Activated naive CD8-positive, alpha-beta T cell treated with anti-CD3 and anti-CD28 coated beads, Interleukin-2, amount 50 U/mL, for 16 hours (primary cell): ENCODE measurements at places on chromosomes 3 and 15.

DNA sequence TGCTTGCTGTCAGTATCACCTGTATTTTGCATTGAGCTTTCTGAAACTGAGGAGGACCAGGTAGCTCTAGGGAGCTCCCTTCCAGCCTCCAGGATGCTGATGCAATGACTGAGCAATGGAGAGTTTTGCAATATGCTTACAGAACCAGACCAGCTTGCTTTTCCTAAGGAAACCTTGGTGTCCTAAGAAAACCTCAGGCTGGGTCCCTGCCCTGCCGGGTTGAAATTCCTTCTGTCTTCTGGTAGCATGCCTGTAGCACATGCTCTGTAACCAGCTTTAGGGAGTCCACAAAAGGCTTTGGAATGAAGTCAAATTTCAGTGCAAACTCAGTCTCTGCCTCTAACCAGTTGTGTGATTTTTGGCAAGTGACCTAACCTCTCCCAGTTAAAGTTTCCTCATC is 65.8 kb upstream of the GSK3B start:
- no peak for DNase-seq

GRCh38 chr3:62318365-62318751 is 55.0 kb downstream of the FEZF2 start:
- no peak for DNase-seq

GRCh38 chr15:99343208-99343607 is 91.9 kb downstream of the LRRC28 start:
- DNase-seq = no peak

- DNase-seq = no peak
Observed at GRCh38 chr15:66565741-66566144, at the start of gene LCTL. Gene LCTL (minus strand): TSS chr15:66565998. CDS start chr15:66565365, 633 bp downstream.

- no peak for DNase-seq
Observed at GRCh38 chr3:2156244-2156847, 57.7 kb downstream of the CNTN4 start.

DNA sequence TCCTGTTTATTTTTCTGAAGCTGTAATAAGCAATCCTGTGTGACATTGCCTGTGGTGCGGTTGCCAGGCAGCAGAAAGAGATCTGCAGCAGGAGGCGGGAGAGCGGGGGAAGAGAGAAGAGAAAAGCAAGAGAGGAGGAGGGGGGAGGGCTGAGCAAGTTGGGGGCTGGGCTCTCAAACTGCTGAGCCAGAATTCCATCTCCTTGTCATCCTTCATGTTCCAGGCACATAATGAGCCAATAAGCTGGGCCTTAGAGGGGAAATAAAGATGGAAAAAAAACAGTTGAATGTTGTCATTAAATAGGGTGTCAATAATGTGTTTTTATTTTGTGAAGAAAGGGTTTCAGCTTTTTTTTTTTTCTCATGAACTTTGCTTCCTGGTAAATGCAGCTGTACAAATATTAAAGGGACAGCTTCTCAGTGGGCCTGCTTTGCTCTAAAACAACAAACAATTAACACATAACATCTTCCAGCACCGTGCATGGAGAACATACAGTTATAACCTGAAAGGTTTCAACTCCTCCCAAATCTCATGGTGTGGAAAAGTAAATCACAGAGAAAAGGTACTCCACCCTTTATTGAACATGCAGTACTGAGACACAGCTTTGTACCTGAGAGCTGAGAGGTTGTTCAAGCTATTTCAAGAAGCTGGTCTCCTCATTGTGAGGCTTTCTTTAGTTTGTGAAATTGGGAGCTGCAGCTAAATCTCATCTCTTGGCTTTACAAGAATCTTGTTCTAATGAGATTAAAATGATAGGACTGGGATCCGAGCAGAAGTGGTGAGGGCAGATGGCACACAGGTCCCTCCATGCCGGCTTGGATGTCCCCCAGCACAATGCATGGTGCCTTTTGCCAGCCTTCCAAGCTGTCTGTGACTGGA is 451.1 kb upstream of the KCNMB2 start:
- no peak for DNase-seq

- DNase-seq = no peak
Observed at GRCh38 chr3:71127052-71127831, 456.3 kb downstream of the FOXP1 start.

DNA sequence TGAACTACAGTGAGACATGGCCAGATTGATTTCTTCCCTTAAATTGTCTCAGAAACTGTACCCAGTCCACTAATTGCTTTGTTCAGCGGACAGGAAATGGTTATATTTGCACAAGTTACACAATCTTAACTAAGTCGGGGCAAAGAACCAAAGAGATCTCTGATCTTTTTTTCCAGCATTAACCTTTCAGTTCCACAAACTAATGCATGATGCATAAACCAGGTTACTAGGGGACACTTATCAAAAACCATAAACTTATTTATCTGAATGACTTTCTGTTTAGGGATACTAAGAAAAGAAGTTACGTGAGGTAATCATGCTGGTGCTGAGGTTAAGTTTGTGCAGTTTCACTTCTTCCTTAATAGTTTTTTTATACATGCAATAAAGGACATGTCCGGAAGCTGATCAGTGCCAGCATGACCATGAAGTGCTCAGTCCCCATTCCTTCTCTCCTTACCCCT is 22.4 kb downstream of the FNDC3B start:
- no peak for DNase-seq

DNA sequence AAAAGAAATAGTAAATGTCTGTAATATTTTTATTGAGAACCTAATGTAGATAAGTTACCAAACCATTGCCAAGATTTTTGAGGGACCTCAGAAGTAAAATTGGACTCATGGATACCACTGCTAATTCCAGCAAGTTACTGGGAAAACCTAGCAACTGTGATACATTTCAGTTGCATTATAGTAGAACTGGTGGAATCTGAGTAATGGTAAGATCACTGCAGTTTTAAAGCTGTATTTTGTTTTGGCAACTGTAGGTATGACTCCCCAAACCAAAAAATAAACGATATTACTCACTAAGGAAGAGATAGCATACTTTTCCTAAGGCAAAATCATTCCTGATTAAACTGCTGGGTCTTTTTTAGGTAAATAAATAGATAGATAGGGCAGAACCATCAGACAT is 54.0 kb downstream of the ARMC8 start:
- DNase-seq = no peak

DNA sequence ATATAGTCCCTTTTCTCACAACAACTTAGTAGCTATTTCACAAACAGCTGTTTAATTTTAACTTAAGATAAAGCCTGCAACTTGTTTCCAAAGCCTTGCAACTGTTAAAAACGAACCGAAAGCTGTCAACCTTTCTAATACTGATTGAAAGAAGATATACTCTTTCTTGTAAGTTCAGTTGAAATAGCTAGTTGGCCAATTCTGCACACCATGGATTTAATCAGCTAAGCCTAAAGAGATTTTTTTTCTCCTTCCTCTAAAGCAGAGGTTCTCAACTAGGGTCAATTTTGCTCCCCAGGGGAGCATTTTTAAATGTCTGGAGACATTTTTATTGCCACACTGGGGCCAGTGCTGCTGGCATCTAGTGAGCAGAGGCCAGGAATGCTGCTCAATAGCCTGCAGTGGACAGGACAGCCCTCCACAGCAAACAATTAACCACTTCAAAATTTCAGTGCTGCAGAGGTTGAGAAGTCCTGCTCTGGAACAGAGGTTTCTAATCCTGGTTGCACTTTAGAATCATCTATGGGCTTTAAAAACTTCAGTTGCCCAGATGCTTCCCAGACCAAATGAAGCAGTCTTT is 26.2 kb downstream of the MINDY4B start:
- no peak for DNase-seq

GRCh38 chr3:127639173-127640041 is 10.4 kb downstream of the PODXL2 start:
- DNase-seq = no peak

- DNase-seq = no peak
Observed at GRCh38 chr15:73383310-73384189, 14.8 kb upstream of the HCN4 start.

DNA sequence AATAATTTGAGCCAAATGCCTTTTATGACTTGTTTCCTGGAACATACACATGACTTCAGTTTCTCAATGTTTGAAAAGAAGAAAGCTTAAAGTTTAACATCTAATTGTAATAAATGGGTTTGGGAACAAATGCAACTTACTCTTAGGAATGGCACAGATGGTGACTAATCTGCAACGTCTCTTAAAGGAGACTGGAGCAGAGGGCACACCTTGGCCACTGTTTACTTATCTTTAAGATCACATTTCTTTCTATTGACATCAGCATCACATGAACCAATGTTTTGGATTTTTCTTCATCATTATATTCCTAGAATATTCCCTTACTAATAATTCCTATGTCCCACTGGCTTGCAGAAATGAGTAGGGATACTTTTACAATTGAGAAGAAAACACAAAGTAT is 229.5 kb downstream of the CHL1 start:
- DNase-seq = no peak

DNA sequence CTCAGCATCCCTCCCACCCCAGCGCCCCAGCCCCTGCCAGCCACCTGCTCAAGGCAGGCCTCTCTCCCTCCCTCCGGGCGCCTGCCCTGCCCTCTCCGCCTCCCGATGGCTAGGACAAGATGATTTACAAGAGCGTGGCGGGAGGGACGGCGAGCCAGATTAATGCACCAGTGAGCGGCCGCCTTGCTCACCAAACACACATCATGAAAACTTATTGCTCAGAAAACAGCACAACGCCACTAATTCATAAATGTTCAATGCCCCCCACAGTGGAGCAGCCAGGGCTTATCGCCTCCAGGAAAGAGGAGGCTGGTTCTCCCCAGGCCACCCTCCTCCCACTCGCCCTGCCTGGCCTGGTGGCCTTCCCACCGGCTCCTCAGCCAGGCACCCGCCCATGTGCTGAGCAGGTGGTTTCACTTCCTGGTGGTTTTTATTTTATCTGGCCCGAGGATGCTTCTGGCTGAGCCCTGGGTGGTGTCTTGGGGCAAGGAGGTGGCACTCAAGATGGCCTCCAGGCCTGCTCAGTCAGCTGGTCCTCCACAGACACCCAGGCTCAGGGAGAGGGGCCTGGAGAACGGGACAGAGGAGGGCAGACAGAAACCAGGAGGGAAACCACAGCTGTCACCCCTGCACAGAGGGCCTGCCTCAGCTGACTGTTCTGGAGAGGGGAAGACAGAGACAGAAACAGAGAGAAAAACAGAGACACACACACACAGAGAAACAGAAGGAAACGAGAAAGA is 284.9 kb downstream of the UACA start:
- no peak for DNase-seq

DNA sequence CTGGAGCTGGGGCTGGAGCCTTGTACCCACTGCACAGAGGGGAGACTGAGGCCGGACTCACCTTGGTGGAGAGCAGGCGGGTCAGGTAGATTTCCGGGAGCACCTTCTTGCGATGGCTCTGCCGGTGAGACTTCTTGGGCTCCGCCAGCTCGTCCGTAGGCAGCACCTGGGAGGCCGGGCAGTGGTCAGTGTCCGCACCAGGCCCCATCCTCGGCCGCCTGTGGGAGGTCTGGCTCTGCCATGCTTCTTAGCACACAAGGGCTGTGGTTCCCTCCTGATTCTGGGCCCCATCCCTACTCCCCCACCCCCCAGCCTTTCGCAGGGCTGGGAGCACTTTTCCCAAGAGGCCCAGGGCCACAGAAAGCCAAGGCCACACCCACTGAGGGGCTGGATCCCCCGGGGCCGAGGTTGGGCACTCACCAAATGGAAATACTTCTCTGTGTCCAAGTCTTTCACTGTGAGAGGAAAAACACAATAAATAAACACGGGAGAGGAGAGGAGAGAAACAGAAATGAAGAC is 17.4 kb downstream of the H1-8 start:
- DNase-seq = no peak

GRCh38 chr3:123169492-123169929 is 32.2 kb upstream of the SEC22A start:
- no peak for DNase-seq

DNA sequence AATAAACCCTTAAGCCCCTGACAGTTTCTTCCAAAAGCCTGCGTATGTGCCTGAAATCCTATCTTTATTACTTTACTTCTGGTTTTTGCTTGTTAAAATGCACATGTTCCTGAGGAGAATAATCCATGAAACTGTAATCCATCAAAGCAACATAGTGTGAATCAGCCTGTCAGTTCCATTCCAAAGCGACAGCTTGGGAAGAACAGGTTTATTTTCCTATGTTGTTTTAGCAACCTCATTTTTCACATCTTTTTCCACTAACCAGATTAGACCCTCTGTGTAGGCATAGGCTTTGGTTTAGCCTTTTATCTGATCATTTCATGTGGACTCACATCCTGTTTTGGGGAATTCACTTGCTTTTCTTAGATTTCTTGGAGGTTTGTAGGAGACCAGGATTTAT is 988.0 kb downstream of the SQOR start:
- no peak for DNase-seq
